Calu3 (cell line): ENCODE measurements at places on chromosomes 11 and 22. TPM values are rescaled to one million over a fixed set of nuclear protein-coding genes. Genes with fewer than 3 reads are reported as not detected.

The CCDC87 gene
- total RNA-seq: 0.91 and 1.0 TPM in 2 replicates

GRCh38 chr11:68381716-68382115 is 69.3 kb downstream of the LRP5 start:
- no peak overlapping the region for H3K27ac ChIP-seq
- H3K4me3 ChIP-seq: no peak overlapping the region

- H3K36me3 ChIP-seq: peaks cover 8% of the 10 kb centered on the region
- DNase-seq: no peak
- H3K4me3 ChIP-seq: no peak overlapping the region
- peaks cover 32% of the 10 kb centered on the region for H3K27me3 ChIP-seq
- H3K27ac ChIP-seq: no peak overlapping the region
- peaks cover 12% of the 10 kb centered on the region for H3K4me1 ChIP-seq
These were observed 53.4 kb upstream of the WNT7B start for GRCh38 chr22:46030231-46030880.

DNA sequence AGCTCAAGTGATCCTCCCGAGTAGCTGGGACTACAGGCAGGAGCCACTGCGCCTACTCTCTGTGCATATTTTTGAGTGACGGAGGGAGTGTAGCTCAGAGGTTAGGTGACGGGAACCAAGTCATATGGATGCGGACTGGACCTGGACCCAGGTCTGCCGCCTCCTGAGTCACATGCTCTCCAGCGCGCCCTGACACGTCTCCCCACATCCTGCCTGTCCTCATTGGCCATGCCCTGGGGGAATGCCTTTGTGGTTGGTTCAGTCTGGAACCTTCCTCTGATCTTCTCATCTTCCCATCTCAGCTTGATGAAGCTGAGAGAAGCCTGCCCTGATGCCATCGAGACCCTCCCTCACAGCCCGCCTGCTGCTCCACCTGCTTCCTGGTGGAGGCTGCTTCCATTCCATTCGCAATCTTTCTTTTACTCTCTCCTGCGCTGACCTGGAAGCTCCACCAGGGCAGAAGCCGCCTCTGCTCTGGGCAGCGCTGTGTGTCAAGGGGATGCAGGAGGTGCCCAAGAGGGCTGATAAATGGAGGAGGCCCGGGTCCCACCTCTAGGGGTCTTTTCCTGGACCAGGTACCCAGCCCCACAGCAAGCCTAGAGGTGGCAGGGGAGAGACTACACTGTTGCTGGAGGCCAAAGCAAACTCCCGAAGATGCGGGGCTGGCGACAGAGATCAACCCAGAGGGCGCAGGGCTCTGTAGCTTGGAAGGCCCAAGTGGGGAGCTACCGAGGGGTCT is 13.9 kb upstream of the BAIAP2L2 start:
- H3K27ac ChIP-seq: no peak overlapping the region
- H3K4me1 ChIP-seq: no peaks in the 10 kb centered on the region
- H3K27me3 ChIP-seq: no peaks in the 10 kb centered on the region
- H3K4me3 ChIP-seq: no peak overlapping the region
- no peak for DNase-seq
- peaks cover 18% of the 10 kb centered on the region for H3K36me3 ChIP-seq

GRCh38 chr11:45041596-45041995 is 90.9 kb upstream of the TP53I11 start:
- H3K36me3 ChIP-seq: no peaks in the 10 kb centered on the region
- peaks cover 80% of the 10 kb centered on the region for H3K27me3 ChIP-seq
- no peak for DNase-seq
- H3K27ac ChIP-seq: no peak overlapping the region
- H3K4me3 ChIP-seq: no peak overlapping the region

DNA sequence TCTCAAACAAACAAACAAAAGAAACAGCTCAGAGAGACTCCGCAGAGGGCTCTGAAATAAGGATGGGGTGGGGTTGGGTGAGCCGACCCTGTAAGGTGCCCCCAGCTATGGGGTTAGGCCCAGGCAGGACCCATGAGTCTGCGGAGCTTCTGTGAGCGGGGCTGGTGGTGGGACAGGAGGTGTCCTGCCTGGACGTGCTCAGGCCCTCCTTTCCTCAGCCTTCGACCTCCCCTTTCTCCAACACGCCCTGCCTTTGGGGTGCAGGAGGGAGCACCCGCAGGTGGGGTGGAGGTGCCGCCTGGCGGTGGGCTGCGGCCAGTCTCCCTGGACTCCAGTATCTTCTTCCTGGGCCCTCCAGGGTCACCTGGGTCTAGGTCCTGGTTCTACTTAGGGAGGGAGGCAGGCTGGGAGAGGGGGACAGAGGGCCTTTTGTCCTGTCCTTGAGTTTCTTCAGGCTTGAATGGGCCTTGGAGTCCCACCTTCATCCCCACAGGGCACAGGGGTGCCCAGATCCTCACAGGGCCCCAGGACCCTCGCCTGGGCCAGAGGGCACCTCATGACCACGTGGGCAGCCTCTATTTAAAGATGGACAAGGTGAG is 12.3 kb downstream of the PRR33 start:
- no peak overlapping the region for H3K27ac ChIP-seq
- H3K4me3 ChIP-seq: no peak overlapping the region
- no peaks in the 10 kb centered on the region for H3K27me3 ChIP-seq
- no peak for DNase-seq
- H3K4me1 ChIP-seq: no peaks in the 10 kb centered on the region

GRCh38 chr22:36762687-36763260 is 13.1 kb downstream of the IFT27 start:
- DNase-seq: no peak
- peaks cover 8% of the 10 kb centered on the region for H3K4me1 ChIP-seq
- no peak overlapping the region for H3K27ac ChIP-seq

DNA sequence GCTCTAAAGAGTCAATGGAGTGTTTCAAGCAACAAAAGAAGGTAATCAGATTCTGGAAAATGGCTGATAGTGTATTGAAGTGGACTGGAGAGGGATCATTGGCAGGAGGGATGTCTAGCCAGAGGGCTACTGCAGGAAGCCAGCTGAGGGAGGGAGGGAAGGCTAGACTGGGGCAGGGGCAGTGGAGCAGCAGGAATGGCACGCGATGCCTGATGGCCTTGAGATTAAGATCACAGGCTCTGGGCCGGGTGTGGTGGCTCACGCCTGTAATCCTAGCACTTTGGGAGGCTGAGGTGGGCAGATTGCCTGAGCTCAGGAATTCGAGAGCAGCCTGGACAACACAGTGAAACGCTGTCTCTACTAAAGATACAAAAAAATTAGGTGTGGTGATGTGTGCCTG is 47.5 kb upstream of the PRDM11 start:
- H3K4me1 ChIP-seq: peaks cover 7% of the 10 kb centered on the region
- H3K4me3 ChIP-seq: no peak overlapping the region
- peaks cover 100% of the 10 kb centered on the region for H3K27me3 ChIP-seq
- DNase-seq: no peak
- H3K27ac ChIP-seq: no peak overlapping the region
